ENCODE measurements at places on chromosomes 11 and 22.

- no peak for DNase-seq
These were observed 27.6 kb upstream of the TOLLIP start for GRCh38 chr11:1336836-1337646.

DNA sequence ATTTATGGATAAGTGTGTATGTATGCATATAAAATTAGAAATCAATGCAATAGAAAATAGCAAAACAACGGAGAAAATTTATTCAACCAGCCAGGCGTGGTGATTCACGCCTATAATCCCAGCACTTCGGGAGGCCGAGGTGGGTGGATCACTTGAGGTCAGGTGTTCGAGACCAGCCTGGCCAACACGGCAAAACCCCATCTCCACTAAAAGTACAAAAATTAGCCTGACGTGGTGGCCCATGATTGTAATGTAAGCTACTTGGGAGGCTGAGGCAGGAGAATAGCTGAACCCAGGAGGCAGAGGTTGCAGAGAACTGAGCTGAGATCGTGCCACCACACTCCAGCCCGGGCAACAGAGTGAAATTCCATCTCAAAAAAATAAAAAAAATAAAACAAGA lies 5.5 kb downstream of the KRTAP5-6 start:
- no peak for DNase-seq

GRCh38 chr22:41968601-41969000 lies 642 bp upstream of the SEPTIN3 start:
- no peak for DNase-seq

DNA sequence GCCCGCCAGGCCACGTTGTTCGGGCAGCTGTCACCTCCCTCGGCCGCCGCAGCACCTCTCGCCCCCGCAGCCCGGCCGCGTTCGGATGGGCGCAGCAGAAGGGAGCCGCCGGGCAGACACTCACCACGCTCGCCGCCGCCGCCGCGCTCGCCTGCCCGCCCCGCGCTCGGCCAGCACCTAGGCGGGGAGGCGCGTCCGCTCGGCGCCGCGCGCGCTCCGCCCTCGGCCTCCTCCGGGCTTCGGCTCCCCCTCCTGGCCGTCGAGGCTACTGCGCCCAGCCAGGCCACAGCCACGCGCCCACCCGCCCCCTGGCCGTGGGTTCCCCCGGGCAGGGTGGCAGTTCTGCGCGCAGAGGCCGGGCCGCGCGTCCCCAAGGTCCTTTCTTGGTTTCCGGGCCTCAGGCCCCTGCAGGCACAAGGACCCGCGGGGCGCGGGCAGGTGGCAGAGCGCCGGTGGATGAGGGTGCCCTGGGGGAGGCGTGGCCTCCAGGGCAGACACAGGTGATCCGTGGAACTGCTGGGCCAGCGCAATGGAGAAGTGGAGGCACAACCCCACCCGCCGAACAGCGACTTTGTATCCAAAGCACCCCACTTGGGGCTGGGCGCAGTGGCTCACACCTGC lies at the start of gene SLC25A22:
Gene SLC25A22, minus strand, starts transcription at position 189 of the 621 bp plus-strand sequence. CDS start 3,275 bp downstream, outside the sequence.
- peak; percentile 73 for DNase-seq

DNA sequence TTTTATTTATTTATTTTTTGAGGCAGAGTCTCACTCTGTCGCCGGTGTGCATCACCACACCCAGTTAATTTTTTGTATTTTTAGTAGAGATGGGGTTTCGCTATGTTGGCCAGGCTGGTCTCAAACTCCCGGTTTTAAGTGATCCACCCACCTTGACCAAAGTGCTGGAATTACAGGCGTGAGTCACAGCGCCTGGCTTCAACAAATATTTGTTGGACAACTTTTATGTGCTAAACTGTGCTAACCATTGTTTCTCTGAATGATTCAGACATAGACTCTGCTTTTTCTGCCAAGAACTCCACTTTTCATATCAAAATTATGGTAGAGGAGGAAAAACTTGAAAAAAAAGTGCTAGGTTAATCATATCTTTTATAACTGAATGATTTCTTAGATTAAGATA lies 36.3 kb downstream of the MMP7 start:
- DNase-seq = peak; percentile 31

DNA sequence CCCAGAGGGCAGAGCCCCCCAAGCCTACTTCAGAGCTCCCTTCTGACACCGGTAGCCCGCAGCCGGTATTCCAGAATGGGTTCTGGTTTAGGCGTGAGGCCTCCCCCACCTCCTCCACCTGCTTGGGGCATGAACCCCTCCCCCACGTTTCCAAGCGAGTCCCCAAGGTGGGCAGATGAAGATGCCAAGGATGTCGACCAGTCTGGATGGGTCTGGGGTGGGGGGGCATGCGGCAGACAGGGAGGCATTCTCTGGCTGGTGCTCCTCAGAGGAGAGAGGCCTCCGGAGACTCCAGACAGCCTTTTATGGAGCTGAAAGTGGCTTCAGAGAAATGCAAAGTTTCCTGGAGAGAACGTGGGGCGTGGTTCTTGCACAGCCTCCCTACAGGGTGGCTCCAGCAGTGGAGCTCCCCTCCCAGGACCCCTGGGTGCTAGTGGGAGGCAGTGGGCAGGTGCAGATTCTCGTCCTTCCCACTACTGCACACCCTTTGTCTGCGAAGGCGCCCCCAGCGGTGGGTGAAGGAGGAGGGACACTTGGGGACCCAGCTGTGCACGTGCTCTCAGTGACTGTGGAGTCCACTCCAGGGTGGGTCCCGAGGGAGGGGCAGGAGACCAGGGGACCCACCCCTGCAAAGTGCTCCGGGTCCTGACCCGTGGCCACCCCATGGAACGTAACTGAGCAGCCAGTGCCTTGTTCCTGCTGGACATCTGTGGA lies 4.2 kb downstream of the CCND1 start:
- DNase-seq = no peak
